ENCODE measurements at places on chromosomes 1 and 21.

DNA sequence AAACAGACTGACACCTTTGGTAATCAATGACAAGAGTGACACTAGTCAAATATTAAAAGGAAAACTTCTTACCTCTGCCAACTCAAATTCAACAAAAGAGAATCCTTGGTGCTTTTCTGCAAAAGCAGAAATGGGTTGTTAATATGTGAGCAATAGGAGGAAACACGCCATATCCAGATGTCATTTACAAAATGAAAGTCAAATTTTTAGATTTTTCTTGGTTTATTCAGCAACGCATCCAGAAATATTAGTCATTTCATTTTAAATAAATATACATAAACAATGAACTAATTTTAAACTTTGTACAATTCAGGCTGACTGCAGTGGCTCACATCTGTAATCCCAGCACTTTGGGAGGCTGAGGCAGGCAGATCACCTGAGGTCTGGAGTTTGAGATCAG, 22.3 kb downstream of the PABPC4 start:
- no peak for DNase-seq

DNA sequence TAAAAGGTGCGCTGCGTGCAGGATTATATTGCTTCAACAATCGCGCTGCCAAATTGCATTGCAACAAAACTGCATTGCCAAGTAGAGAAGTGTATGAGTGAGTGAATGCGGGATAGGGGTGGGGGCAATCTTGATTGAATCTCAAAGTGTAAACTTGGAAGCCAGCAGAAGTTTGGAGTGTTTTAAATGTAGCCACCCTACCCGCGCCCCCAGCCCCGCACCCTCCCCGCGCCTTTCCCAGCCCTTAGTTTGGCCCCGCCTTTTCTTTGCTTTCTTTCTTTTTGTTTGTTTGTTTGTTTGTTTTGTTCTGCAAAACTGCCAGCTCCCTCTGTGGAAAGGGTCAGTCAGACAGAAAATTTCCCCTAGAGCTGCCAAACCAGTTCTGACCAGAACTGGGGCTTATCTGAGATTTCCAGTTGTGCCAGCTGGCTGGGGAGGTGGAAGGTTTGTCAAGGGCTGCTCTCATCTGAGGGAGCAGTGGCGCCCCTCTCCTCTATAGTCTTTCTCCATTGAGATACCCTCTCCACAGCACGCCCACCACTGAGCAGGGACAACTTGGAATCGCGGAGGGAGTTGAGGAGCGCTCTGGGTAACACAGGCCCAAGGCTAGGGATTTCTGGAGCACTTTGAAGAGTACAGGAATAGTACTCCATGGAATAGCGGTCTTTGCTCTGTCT, 666 bp upstream of the BEND5 start:
- DNase-seq: peak; percentile 42

DNA sequence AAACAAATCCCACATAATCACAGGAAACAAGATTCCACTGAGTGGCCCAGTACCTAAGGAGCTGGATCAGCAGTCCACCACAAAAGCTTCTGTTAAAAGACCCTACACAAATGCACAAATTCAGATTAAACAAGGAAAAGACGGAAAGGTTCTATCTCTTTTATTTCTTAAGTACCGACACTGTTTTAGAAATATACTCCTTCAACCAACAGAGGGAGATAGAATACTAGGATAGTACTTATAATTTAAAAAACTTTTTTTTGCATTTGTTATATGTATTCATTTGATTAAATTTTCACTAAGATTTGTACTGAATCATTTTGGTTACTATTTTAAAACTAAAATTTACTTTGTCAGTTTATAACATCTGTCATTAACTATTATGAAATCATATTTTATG, 12.5 kb downstream of the CDC7 start:
- no peak for DNase-seq

GRCh38 chr1:46224966-46225365, 21.8 kb downstream of the LURAP1 start:
- DNase-seq: no peak

GRCh38 chr1:231188768-231189167, 26.9 kb downstream of the TRIM67 start:
- no peak for DNase-seq

GRCh38 chr1:184302346-184302745, 84.5 kb upstream of the C1orf21 start:
- DNase-seq: no peak

GRCh38 chr1:13540866-13541265, 27.1 kb upstream of the LRRC38 start:
- no peak for DNase-seq

GRCh38 chr1:160542303-160542945, 19.4 kb upstream of the SLAMF6 start:
- DNase-seq: no peak

DNA sequence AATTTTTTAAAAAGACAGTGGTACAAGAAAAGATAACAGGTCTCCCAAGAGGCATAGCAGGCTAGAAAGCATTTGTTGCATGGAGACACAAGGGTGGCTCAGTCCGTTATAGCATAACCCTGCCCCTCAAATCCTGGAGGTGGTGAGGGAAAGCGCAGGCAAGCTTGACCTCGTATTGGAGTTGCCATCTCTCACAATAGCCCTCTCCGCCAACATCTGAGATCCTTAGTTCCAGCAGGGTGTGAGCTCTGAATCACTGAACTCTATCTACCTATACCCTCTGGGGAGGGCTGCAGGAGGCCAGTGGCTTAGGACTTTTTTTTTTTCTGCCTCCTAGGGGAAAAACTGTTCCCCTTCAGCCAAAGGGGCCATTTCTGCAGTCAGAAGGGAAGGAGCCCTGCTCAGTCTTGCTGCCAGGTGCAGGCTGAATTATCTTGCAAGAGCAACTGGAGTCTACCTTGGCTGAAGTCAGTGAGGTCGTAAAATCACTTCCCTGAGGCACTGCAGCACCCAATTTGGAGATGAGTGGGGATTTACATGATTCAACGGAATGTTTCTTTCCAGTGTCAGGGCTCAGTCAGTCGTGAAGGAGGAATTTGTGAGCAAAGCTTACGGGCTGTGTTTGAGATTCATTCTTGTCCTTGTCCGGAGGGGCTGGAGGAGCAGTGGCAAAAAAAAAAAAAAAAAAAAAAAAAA, 17.2 kb upstream of the C8A start:
- no peak for DNase-seq

DNA sequence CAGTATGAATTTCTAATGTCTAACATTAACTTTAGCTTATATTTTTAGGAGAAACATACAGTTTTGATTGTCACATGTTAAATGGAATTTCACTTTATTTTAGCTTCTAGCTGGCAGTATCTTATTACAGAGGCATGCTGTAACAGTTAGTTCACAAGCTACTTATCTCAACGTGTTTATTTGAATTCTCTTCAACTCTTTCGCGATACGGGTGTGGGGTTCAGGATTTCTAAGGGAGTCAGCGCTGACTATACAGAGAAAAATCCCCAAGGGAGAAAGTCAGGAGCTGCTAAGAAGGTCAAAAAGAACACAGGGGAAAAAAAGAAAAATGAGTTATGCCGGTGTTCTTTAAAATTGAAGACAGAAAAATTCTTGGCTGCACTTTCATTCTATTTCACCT, 296.2 kb downstream of the VAV3 start:
- DNase-seq: no peak

DNA sequence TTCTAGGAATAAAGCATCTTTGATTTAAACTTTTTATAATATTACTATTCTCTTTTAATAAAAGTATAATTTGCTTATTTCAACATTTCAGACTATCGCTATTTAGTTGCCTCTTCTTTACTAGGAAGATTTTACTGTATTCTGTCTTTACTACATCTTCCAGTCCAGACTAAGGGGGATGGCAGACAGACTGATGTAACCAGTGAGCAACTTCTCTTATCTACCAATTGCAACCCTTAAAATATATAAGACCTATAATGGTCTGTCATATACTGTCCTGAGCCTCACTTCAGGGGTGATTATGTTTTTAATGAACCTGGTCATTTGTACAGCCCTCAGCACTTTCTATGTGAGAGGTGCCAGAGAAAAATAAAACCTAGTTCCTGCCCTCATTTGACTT, 87.0 kb downstream of the UBE2U start:
- DNase-seq: no peak

Measured in iPS-NIHi11 (cell line).